OCI-LY7 (cell line): ENCODE measurements at places on chromosomes 16 and 17. TPM values are rescaled to one million over a fixed set of nuclear protein-coding genes. Genes with fewer than 3 reads are reported as not detected.

The PITPNM3 gene
- 1.2 and 1.6 TPM in 2 replicates for total RNA-seq

The GPR139 gene
- total RNA-seq = not detected in 2 replicates

GRCh38 chr17:29929006-29929532 is 959 bp downstream of the SSH2 start:
- peak; percentile 63 for DNase-seq

- no peak for DNase-seq
These were observed 410.7 kb upstream of the GOT2 start for GRCh38 chr16:59144841-59145240.

- DNase-seq = no peak
These were observed 53.7 kb downstream of the IQCK start for GRCh38 chr16:19771796-19772195.

GRCh38 chr16:29729116-29729521 is 16.7 kb downstream of the C16orf54 start:
- DNase-seq = peak; percentile 45

- no peak for DNase-seq
These were observed 21.2 kb upstream of the HOXB9 start for GRCh38 chr17:48647103-48647962.

GRCh38 chr17:70896843-70897242 is 727.5 kb downstream of the KCNJ2 start:
- DNase-seq = no peak
